ENCODE measurements at places on chromosomes 7 and 10.

DNA sequence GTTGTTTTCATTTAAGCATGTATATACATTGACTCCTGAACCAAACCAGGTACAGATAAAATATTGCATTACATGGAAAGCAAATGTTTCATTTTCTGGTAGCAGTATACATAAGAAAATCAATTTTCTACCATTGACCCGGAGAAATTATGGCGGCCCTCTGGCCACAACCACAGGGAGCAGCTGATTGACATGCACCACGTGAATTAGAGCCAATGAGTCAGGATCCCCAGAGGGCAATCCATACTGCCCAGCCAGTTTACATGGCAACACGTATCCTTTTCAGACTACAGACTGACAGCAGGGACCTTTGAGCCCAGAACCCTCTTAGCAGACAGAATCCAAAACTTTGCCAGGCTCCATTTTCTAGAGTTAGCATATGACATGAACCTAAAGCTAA lies 272.2 kb upstream of the NEBL start:
- no peak for DNase-seq

- DNase-seq = peak; percentile 15
Observed at GRCh38 chr10:113958631-113959382, 84.9 kb upstream of the ADRB1 start.

- DNase-seq = no peak
Observed at GRCh38 chr7:150324373-150324961, 1.1 kb upstream of the ACTR3C start.

DNA sequence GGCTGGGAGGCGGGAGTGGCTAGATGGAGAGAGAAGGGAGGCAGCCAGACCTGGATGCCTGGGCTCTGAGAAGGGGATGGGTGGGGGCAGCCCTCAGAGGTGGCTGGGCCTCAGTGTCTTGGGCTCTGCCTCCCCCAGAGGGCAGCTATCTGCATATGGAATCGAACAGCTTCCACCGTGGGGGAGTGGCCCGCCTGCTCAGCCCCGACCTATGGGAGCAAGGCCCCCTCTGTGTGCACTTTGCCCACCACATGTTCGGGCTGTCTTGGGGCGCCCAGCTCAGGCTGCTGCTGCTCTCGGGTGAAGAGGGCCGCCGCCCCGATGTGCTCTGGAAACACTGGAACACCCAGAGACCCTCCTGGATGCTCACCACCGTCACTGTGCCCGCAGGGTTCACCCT lies 3.3 kb downstream of the ZAN start:
- no peak for DNase-seq

GRCh38 chr7:2445898-2446555 lies 30.2 kb downstream of the GRIFIN start:
- no peak for DNase-seq

DNA sequence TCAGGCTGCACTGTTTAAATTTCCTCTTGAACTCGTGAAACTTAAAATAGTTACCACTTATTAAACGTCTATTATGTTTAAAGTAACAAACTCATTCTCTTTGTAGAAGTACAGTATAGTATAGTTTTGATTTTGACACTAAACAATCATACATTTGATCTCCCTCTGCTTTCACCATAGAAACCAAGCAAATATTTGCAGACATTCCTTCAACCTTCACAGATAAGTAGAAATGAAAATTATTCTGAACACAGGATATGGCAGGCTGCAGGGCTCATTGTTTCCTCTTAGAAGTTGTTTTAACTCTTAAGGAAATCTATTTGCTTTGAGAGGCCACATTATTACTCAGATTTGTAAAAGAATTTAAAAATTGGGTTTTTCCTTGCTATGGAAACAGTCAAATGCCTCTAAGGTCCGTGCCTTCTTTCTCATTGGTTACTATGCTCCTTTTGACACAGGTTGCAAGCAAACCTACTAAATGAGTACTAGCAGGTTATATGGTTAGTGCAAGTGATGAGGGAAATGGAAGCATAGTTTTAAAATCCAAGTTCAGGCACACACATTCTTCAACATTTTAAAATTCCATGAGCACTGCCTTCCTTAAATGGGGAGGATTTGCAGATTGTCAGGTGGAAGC lies 92.8 kb upstream of the FAM133B start:
- no peak for DNase-seq

GRCh38 chr10:70576803-70577517 lies 25.6 kb downstream of the PRF1 start:
- no peak for DNase-seq

DNA sequence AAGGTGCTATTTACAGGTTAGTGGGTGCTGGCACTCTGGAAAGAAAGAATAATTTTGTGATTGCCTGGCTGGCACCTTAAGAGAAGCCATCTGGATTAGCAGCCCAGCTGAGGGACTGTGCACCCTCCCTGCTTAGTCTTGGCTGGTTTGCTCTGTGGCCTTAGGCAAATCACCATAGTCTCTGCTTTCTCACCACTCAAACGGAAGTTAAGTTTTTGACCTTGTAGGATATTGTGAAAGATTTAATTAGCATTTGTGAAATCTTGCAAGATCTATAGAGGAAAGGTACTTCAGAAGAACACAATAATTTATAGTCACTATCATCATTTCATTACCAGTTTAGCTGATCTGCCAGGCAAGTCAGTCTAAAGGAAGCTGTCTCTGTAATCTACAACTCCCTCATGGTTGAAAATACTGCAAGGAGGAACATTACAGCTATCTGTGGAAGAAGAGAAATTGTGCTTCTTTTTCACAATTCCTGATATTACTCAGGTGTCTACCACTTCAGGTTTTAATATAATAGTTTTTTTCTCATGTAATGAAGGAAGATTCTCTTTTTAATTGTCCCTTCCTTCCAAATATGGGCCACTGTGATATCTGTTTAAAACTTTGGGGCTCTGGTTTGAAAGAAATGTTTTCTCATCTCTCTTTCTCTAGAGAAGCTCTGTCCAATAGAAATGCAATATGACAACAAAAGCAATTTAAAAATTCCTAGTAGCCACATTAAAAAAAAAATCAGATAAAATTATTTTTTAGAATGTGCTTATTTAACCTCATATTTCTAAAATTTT lies 219.6 kb downstream of the PTEN start:
- no peak for DNase-seq

DNA sequence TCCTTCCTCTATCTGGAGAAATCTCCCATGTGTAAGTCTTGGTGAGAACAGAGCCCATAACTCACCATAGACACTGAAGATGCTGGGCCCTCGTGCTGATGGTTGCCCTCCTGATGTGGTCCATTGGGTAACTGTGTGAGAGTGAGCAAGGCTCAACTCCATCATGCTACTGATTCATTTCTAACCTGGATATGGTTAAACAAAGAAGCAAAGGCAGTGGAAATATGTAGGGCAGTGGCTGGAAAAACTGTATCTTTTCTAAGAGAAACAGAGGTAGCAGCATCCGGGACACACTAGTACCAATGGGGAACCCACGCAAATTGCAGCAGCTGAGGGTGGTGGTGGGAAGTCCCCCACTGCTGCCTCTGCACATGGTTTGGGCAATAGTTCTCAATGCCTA lies 221.7 kb downstream of the KLF6 start:
- no peak for DNase-seq

DNA sequence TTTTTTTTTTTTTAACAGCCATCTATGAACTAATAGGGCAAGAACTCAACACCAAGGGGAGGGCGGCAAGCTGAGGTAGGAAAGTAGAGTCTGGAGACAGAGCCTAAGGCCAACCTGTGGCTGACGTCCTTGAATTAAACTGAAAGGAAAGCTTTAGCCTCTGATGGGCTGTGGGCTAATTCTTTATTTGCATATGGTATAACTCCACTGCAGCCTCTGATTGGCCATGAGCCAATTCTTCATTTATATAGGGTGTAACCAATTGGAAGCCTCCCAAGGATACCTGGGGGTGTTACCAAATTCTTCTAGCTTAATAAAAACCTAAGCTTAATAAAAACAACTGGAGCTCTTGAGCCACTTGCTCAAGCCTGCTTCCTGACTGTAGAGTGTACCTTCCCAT lies 10.3 kb downstream of the TYW1 start:
- DNase-seq = no peak

DNA sequence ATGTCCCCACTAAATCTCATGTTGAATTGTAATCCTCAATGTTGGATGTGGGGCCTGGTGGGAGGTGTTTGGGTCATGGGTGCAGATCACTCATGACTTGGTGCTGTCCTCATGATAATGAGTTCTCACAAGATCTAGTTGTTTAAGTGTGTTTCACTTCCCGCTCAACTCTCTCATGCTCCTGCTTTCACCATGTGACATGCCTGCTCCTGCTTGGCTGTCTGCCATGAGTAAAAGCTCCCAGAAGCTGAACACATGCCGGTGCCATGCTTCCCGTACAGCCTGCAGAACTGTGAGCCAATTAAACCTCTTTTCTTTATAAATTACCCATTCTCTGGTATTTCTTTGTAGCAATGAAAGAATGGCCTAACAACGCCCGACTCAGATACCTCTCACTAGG lies 6.2 kb upstream of the PSTK start:
- no peak for DNase-seq

DNA sequence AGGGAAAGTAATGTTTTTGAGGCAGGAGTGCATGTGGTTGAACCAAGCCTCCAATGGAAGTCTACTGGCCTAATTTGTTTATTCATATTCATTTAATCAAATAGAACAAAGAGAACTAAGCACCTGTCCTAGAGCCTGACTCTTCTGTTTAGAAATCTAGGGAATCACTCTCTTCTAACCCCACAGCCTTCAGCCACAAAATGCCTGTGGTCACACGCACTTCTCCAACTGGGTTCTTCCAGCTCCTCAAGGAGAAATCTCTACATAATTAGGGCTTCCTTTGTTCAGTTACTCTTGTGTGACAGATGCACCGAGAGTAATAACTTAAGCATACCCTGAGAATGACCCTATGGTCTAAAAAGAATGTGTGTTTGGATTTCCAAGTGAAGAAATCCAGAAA lies 133.7 kb upstream of the NAMPT start:
- DNase-seq = no peak

GRCh38 chr7:131238347-131238931 lies 89.2 kb upstream of the MKLN1 start:
- DNase-seq = no peak

DNA sequence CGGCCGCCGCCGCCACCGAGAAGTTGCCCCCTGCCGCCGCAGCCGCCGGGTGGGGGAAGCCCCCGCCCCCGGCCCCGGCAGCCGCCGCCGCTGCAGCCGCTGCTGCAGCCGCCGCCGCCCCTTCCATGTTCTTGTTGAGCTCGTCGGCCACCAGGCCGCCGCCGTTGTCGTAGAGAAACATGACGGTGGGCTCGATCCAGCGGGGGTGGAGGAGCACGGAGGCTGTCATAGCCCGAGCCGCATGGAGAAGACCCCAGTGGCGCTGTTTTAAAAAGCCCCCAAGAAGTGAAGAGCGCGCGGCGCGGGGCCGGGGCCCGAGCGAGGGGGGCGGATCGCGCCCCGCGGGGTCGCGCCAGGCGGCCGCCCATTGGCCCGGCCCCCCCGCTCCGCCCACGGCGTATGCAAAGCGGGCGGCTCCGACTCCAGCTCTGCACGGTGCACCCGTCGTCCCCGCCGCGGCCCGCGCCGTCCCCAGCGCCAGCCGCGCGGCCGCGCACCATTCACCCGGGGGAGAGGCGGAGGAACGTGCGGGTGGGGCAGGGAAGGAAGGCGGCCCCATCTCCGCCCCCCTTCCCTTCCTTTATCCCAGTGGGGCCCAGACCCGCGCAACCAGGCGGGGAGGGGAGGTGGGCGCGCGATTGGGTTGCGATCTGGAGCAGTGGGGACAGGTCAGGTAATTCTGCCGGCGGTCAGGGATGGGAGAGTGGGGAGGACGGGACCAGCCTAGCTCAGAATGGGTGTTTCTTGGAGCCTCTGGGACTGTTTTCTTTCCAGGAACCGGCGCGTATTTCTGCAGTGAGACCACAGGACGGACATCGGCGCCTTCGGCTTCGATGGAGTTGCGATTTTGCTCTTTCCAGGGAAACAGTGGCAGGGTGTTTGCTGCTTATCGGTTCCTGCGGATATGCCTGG lies at the start of gene HOXA13:
Gene HOXA13 (minus strand): TSS at position 243 of the 912 bp plus-strand sequence. CDS start 14 bp downstream, at position 229.
- DNase-seq = no peak

GRCh38 chr7:131574741-131575140 lies 18.3 kb upstream of the PODXL start:
- no peak for DNase-seq

GRCh38 chr10:58642283-58642682 lies 129.6 kb downstream of the BICC1 start:
- DNase-seq = no peak

GRCh38 chr7:159229683-159230475 lies 85.2 kb upstream of the VIPR2 start:
- DNase-seq = no peak

DNA sequence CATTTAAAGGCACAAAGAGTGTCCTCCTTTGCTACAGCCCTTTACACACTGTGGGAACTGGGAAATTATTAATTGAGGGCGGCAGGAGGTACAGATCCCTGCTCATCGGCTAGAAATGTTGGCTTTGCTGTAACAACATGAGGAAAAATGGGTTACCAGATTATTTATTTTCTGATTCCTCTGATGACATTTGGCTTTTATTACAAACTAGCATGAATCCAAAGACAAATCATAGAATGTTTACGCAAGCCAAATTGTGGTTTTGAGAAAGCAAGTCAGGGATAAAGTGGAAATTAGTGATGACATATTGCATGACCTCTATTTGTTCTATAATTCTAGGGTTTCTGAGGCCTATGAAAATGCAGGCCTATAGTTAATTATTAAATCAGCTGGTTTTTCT lies 126.1 kb upstream of the TMEM196 start:
- DNase-seq = no peak

DNA sequence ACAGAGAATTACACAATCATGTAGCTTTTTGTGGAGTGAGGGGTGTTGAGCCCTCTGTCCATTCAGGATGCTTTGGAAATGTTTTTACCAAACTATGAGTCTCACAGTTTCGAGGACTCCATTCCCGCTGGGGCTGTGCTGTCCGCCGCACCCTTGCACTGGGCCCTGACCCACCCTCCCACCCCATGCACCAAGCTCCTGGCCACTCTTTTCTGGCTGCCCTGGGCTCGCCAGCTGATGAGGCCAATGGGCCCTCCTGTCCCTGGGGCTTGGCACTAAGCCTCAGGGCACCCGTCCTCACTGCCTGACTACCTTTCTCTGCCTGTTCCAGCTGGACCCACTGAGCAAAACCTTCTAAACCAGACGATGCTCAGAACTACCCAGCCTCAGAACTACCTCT lies 332.1 kb downstream of the PTPRN2 start:
- no peak for DNase-seq

DNA sequence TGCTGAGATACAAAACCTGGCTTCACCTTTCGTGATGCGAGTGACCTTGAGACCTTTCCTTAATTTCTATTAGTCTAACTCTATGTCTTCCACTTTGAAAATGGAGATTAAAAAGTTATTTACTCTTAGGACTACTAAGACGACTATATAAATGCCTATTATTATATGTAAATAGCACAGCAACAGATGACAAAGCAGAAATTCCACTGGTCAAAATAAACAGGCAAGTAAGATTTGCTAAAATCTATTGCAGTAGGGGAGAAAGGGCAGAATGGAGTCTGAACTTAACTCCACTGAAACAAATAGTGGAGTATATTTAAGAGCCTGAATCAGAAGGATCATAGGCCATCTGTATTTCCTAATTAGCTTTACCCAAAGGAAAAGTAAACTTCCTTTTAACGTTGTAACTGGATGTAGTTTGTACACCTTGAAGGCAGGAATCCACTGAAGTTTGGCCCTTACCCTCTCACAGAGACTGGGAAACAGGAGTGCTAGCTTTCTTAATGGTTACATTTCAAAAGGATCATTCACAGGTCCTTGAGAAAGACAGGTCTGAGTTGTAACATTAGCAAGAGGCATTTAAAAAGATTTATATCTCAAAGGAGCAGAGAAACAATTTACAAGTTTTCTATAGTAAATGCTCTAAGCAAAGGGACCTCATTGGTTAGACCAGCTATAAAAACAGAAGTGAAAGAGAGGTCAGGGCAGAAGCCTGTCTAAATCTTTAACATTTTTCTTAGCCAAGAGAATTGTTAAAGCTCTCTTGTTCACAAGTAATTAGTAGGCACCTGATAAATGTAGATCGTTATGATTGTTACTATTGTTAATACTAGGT lies 332.5 kb downstream of the ZWINT start:
- no peak for DNase-seq
